Fibroblast of skin of right quadriceps (primary cell): ENCODE measurements at places on chromosomes 11 and 22.

DNA sequence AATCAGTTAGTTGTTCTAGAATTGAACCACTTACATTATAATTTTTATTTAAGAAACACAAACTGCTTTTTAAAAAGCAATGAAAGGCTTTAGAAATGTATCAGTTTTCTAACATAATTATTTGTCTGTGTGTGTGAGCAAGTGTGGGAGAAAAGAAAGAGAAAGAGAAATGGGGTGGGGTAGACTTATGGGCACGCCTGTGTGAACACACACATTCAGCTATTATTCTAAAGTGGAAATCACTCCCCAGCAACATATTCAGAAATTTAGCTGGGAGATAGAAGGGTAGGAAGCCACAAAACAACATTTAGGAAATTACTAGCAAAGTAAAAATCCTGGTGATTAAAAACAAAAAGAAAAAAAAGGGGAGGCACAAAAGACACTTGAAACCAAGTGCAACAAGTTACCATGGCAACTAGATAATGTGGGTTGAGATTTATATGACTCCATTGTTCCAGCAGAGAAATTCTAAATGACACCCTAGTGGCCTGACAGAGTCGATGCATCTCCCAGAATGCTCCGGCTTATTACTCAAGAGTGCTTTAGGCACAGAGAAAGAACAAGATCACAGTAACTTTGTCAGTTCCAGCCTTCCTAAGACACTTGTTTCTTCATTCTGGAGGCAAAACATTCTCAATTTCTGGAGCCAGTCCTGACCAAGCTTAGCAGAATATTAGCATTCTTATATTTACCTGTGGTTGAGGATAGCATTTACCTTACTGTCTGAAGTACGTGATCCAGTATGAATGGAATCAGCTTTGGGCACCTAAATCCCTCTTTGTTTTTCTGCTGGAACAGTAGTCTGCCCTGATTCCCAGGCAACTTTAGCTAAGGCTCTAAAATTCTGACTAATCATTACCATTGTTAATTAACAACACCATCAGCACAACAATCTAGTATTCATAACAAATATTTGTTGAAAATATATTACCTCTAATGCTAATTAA, 444.4 kb downstream of the DLG2 start:
- DNase-seq = peak; percentile 31

GRCh38 chr22:35357883-35358621, 22.8 kb upstream of the HMOX1 start:
- no peak for DNase-seq

DNA sequence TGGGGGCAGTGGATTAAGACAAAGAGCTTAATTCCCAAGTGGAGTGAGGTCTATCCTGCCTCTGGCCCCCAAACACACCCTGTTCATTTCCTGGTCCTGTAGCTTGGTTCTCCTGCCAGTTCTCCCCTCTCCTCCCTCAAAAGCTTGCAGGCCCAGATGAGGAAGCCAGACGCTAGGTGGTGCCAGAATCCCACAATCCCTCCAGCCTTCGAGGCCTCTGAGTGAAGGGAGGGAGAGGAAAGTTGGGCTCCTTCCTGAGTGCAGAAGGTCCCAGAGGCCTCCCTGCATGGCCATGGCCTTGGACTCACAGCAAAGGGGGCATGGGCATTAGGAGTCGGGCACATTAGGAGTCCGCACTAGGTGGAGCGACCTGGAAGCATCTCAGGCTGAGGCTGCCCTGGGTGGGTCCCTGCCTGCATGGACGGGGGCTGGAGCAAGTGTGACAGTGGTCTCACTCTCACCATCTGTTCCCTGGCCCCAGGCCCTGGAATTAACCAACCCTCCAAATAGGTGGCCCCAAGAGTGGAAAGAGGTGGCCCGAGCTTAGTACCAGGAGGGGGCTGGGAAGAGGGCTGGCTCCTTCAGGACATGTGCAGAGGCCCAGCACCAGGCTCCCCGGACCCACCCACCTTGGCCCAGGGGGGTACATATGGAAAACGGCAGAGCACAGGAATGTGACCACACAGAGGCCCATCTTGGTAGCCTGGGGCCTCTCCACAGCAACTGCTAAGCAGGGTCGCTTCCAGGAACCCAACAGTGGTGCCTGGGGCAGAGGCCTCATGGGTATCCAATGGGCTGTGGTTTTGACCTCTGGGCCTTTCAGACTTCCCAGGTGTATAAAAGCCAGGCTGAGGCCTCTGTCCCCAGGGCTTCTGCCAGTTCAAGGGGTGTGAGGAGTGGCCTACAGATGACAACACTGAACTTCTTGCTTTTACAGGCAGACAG, 5.2 kb downstream of the FXYD2 start:
- DNase-seq = peak; percentile 73

- DNase-seq = no peak
Measured at GRCh38 chr22:29917052-29917902, 34.3 kb downstream of the MTMR3 start.

- no peak for DNase-seq
Measured at GRCh38 chr11:30405385-30405784, 82.5 kb downstream of the ARL14EP start.

- DNase-seq = no peak
Measured at GRCh38 chr22:42190274-42190673, 59.7 kb upstream of the CYP2D6 start.

GRCh38 chr11:133925756-133926155, 31.0 kb downstream of the IGSF9B start:
- DNase-seq = no peak

DNA sequence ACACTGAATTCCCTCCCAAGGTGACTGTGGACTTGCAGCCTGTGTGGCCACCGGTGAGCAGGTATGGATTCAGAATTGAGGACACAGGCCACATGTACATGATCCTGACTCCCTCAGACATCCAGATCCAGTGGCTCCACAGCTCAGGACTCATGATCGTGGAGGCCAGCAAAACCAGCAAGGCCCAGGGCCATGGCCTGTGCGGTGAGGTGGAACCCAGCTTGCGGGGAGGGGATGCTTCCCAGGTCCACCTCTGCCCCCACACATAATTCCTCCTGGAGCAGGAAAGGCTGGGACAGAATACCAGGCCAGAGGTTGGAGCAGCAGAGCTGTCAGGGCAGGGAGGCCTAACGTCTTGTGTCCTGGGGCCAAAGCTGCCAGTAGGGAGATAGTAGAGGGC, 82.1 kb downstream of the OTOG start:
- no peak for DNase-seq

- DNase-seq = peak; percentile 25
Measured at GRCh38 chr11:6655020-6655789, 404 bp downstream of the DCHS1 start.

DNA sequence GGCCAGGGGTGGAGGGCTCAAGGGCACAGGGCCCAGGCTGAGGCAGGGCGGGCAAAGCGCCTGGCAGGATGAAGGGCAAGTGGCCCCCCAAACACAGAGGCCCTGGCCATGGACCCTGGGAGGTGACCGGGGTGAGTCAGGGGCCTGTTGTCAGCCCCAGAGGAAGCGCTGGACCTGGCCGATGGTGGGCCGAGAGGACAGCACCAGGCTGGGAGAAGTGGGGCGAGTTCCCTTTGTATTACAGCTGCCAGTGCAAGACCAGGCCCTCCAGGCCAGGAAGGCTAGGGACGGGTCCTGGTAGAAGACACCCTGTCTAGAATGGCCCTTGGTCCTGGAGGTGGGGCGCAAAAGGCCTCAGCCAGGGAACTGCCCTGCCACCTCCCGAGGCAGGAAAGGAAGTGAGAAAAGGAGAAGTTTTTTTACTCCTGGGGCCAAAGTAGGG, 12.8 kb downstream of the CXCR5 start:
- DNase-seq = no peak

GRCh38 chr22:43516386-43516785, 104.6 kb downstream of the MPPED1 start:
- DNase-seq = no peak

- DNase-seq = no peak
Measured at GRCh38 chr11:47389577-47390421, 11.5 kb upstream of the SPI1 start.

DNA sequence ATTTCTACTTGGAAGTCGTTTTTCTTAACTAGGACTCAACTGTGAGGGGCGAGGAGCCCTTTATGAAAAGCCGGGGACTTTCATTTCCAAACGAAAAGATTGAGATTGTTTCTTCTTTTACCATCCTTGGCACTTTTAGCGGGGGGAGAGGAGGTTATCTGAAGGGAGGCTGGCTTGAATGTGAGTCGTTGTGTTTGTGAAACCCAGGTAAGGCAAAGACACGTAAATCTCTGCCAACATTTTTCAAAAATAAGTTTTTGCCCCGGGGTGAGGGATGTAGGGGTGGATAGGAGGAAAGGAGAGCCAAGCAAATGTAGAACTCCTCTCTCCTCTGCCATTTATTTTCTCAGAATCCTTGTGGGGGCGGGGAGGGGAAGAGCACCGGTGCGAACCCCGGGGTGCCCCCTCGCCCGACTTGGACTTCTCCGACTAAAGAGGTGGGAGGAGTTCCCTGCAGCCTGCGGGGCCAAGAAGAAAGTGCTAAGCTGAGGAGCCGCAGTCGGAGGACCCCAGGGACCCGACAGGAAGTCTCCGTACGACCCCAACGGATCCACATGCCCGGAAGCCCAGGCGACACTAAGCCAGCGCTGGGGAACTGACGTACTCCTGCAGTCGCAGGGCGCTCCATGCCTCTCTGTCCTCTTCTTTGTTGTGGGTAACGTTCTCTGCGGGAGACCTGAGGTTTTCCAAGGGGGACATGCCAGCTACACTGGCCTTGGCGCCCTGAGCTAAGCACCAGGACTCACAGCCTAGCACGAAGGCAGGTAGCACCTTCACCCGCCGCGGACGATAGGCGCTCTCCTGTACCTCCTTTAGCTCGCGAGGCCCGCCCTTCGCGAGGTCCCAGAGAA, 2.4 kb upstream of the WT1 start:
- no peak for DNase-seq

DNA sequence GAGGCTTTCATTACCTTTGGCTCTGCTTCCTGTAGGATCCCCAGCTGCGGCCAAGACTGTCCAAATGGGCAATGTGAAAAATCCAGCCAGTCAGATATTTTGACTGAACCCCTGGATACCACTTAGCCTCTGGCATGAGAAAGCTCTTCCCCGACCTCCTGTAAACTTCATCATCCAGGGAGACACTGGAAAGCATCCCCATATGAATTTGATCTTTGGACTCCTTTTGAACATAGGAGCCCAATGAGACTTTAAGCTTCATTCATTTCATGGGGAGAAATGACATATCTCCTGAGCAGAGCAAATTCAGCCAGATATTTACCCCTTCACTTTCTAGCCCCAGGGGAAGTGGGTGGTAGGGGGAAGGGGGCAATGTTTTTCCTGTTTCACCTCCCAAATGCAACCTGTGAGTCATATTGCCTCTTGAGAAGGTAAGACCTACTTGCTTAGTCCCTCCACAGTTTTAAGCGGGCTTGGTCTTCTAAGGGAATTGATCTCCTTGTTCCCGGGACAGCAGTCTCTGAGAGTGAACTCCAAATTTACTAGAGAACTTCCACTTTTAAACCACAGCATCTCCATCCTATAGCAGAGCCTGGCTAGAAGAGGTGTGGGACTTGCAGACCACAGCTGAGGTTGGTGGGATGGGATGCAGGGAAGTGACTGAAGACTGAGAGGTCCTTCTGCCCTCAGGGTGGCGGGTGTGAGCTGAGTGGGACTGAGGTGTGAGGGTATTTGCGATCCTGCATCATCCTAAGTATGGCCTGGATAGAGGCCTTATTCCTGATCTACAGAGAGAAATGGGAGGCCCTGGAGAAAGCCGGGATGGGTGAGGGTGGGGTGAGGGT, 20.3 kb upstream of the POU2AF1 start:
- DNase-seq = no peak

GRCh38 chr22:19723983-19724827, 866 bp downstream of the GP1BB start:
- no peak for DNase-seq

- DNase-seq = no peak
Measured at GRCh38 chr22:21694795-21695429, 29.1 kb downstream of the PPIL2 start.

DNA sequence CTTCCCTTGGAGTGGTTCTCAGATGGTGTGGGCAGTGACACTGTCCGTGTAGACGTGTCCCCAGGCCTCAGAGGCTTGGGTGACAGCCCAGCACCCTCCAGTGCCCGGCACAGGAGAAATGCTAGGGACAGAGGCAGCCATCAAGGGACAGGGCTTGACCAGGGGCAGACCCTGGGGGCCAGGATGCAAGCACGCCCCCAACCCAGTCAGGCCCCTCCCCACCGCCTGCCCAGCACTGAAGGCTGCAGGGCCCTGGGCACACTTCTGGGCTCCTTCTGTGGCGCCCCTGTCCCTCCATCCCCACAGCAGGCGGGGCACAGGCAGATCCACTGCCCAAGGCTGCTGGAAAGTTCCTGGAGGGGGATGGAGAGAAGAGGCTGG, 11.1 kb downstream of the IGF2 start:
- DNase-seq = no peak

- no peak for DNase-seq
Measured at GRCh38 chr22:38952281-38952993, 5.0 kb upstream of the APOBEC3A start.

GRCh38 chr11:58285483-58286040, 17.5 kb upstream of the OR10W1 start:
- no peak for DNase-seq

- DNase-seq = no peak
Measured at GRCh38 chr11:132559331-132560036, 972.8 kb downstream of the OPCML start.

DNA sequence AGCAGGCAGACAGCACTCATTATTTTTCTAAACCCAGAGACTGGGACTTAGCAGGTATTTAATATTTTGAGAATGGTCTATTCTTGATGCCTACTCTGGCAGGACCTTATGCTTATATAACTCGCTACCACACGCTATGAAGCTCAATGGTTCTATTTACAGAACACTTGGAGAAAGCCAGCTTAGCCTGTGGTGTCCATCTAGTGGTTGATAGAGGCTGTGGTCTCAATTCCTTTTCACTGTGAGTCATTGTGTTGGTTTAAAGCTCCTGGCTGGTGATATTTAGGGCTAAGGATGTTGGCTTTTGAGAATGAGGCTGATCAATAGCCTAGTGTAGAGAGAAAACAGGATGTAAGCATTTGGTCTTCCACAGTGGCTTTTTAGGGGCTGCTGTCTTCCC, 206.4 kb downstream of the DBX1 start:
- peak; percentile 84 for DNase-seq

DNA sequence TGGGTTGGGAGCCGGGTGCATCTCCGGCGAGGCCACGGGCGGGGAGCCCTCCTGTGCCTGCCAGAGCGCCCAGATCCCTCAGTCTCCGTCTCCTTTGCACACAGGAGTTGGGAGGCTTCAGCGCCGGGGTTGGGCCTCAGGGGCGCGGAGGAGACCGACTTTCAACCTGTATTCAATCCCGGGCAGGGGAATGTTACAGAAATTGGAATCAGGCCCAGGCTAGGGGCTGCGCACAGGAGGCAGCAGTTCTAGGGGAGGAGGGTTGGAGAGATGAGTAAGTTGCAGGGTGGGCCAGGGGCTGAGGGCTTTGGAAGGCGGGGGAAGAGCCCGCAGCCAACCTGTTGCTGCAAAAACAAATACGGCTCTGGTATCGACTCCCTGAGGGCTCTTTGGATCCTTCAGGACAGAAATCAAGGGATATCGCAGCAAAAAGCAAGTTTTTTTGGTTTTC, 640 bp upstream of the KCNA4 start:
- no peak for DNase-seq

GRCh38 chr11:45457649-45458048, 171.5 kb upstream of the SYT13 start:
- DNase-seq = peak; percentile 88
